ENCODE measurements at places on chromosomes 3 and 15. TPM values are rescaled to one million over a fixed set of nuclear protein-coding genes. Genes with fewer than 3 reads are reported as not detected.

The KLF15 gene
- 9.5 TPM for total RNA-seq

The MBNL1 gene
- 72.7 TPM for total RNA-seq

The GCSAM gene
- total RNA-seq: not detected

The TMEM266 gene
- total RNA-seq: 0.74 TPM

GRCh38 chr3:17905996-17906395, 163.6 kb upstream of the TBC1D5 start:
- DNase-seq: no peak

DNA sequence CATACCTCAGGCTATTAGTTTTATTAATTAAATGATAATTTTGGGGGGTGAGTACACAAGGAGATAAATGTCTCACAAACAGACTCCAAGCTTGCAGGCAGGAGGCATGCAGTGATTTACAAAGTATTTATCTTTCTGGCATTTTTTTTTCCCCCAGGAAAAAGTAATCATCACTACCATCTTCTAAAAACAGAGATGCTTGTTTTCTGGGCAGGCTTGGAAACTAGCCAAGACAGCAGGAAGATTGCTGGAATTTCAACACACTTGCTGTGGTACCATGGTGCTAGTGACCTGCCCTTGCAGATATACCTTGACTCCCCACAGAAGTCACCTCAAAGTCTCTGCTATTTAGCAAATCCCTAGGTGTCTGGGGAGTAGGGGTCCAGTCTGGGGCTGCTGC, 732.8 kb upstream of the CFAP20DC start:
- DNase-seq: no peak

DNA sequence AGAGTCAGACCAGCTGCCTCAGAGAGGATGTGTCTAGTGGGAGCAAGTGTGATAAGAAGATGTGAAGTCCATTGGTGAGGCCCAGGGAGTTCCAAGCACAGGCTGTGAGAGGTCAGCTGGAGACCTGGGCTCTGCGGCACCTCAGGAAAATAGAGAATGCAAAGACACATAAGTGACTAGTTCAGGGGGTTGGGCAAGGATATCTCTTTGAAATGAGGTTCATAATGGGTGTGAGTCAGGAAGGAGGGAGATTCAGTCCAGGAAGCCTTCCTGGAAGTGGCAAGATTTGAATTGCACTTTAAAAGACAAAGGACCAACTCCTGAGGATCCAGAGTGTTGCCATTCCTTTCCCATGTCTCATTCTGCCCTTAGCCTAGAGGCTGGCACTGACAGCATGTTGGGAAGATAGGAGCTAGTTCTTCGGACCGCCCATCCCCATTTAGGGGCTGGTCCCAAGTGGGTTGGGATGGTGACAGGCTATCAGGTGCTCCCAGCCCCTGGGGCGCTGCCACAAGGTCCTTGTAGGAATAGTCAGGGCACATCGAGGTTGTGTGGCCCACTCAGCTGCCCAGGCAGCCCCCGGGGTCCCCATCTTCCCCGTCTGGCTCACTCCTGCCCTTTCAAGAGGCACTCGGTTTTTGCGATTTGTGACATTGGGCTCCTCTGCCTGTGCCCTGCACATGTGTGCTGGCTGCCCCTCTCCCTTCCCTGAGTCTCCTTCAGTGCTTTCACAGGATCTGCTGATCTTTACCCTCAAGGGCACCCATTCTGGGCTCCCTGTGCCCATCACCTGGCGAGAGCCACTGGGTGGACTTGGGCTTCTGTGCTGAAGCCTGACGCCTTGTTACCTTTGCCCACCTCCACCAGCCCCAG, 23.7 kb downstream of the ESYT3 start:
- DNase-seq: no peak

DNA sequence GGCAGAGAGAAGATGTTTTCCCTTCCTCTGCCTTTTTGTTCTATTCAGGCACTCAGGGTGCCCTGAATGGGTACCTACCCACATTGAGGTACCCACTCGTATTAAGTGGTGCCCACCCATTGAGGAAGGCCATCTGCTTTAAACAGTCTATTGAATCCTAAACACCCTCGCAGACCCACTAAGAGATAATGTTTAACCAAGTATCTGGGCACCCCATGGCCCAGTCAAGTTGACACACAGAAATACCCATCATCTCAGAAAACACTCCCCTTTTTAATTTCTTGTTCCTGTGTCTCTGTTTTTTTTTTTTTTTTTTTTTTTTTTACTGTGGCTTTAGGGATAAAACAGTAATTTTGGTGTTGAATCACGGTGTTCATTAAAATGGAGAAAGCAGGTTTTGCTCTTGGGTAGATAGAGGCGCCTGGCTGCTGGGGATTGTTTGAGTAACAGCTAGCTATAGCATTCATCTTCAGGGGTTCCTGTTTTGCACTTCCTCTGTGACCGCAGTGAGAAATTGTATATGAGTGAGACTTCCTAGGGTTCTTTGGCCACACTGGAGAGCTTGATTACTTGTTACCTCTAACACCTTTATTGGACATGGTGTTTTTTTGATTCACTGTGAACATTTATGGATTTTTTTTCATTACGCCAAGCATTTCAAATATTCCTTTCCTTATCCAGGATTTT, 259.1 kb downstream of the PTPRG start:
- no peak for DNase-seq

DNA sequence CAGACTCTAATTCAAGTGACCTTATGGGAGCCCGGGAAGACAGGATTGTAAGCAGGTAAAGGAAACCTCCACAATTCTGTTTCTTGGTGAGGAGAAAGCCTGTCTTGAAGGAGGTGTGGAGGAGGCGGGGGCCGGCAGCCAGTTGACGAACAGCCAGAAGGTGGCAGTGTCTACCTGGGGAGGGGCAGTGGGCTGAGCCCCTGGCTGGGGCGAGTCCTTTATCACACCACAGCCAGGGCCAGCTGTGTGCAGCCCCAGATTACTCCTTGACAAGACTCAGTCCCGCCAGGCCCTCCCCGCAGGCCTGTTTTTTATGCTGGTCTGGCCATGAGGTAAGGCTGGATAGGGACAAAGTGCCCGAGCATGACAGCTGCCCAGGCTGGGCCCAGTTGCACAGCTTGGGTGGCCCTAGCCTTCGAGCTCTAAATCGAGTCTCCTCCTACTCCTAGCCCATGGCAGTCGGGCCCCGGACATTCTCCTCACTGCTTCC, 40.9 kb upstream of the IDH2 start:
- DNase-seq: peak; percentile 53

DNA sequence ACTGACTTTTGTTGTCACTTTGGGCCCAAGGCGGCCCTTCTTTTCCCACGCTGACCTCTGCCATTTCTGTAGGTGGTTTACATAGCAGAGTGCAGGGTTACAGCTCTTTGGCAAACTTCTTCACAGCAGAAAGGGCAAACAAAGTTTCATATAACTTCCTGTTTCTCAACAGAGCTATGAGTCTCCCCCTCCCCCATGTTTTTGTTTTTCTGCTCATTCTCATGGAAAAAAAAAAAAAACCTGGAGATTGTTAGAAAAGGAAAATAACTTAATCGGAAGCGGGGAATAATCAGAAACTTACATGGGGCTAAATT, 342.0 kb upstream of the NR2F2 start:
- DNase-seq: no peak
